ENCODE measurements at places on chromosomes 13 and 19. TPM values are rescaled to one million over a fixed set of nuclear protein-coding genes. Genes with fewer than 3 reads are reported as not detected.

Gene LGALS7B
- not detected for total RNA-seq

- DNase-seq, result no peak
- no peak overlapping the region for H3K4me3 ChIP-seq
- H3K27me3 ChIP-seq, result no peaks in the 10 kb centered on the region
These were observed 47.5 kb downstream of the WASF3 start for GRCh38 chr13:26604784-26605545.

Gene ICAM3
- total RNA-seq, result 15.3 TPM

Gene OR4F17
- not detected for total RNA-seq

DNA sequence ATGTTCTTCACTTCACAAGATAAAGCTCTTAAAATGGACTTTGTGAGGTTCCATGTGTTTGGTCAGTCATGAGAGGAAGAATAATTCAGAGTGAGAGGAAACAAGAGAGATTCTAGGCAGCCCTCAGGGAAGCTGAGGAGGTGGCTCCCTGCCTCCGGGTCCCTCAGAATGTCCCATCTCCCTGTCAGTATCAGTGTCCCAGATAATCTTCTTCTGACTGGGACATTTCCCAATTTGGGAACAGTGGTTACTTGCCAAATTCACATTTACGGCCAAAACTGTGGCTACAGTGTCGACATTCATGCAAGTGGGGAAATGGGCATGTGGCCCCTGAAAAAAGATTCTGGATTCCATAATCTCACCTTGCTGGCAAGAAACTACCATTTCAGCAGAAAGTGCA lies 9.0 kb downstream of the ZNF417 start:
- H3K36me3 ChIP-seq, result peaks cover 52% of the 10 kb centered on the region
- DNase-seq, result no peak
- no peaks in the 10 kb centered on the region for H3K27me3 ChIP-seq
- H3K4me3 ChIP-seq, result no peak overlapping the region
- H3K27ac ChIP-seq, result no peak overlapping the region

DNA sequence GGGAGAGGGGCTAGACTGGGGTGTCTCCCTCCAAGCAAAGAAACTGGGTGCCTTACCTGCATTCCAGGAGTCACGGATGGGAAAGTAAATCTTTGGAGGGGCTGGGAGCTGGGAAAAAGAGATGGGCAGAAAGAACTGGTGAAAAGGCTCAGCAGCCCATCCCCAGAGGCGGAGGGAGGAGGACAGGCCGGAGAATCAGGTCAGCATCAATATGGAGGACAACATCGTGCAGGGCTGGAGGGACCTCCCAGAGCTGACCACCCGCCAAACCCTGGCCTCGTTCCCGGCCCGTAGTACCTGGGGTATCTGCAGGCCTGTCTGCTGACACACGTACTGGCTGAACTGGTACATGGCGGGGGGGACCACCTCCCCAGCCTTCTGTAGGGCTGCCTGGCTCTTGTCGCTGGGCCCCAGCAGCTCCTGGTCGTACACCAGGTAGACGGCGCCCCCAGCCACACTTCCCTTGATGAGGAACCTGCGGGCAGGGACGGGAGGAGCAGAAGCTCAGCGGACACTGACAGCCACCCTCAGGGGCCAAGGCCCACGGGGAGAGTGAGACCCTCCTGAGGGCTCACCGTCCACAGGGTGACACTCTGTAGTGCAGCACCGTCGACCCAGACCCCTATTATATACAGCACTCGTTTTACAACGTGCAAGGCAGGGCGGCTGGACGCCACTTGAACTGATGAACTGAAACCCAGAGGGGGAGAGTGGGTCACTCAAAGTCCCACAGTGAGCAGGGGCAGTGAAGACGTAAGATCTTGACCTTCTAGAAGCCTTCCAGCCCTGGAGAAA lies 830 bp downstream of the MICOS13 start:
- H3K36me3 ChIP-seq, result no peaks in the 10 kb centered on the region
- peaks cover 24% of the 10 kb centered on the region for H3K4me1 ChIP-seq
- H3K27ac ChIP-seq, result peak overlapping the region; percentile 97
- H3K4me3 ChIP-seq, result peak overlapping the region; percentile 100
- H3K27me3 ChIP-seq, result no peaks in the 10 kb centered on the region

GRCh38 chr19:15463861-15464371 lies 428 bp downstream of the RASAL3 start:
- H3K4me1 ChIP-seq, result peaks cover 4% of the 10 kb centered on the region
- H3K27me3 ChIP-seq, result peaks cover 24% of the 10 kb centered on the region
- no peaks in the 10 kb centered on the region for H3K36me3 ChIP-seq

DNA sequence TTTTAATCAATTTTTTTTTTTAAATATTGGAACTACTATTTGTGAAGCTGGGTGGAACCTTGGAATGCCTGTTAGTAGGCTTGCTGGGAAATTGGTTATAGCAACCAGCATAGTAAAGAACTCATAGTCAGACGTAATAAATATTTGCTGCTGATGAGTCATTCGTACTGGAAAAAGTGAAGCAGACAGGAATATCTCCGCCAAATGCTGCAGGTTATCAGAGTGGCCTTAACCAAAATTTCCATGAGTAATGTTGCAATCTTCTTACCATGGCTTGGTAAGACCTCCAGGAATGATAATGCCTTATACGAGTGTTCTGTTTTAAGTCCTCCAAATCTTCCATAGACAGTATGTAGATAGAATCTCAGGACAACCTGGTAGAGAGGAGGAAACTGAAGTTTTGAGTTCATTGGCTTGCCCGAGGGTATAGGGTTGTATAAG lies 34.2 kb downstream of the MBNL2 start:
- no peak for DNase-seq
- peaks cover 80% of the 10 kb centered on the region for H3K4me1 ChIP-seq
- H3K27ac ChIP-seq, result peak overlapping the region; percentile 97
- no peaks in the 10 kb centered on the region for H3K27me3 ChIP-seq

Gene PVR
- total RNA-seq, result 89.7 TPM

Gene ERICH4
- not detected for total RNA-seq

Gene INSR
- total RNA-seq, result 30.9 TPM

- DNase-seq, result no peak
- H3K4me1 ChIP-seq, result peaks cover 6% of the 10 kb centered on the region
- H3K27ac ChIP-seq, result no peak overlapping the region
- no peak overlapping the region for H3K4me3 ChIP-seq
- H3K36me3 ChIP-seq, result peaks cover 3% of the 10 kb centered on the region
- no peaks in the 10 kb centered on the region for H3K27me3 ChIP-seq
These were observed 5.9 kb downstream of the ZSCAN22 start for GRCh38 chr19:58332697-58333096.

- H3K27me3 ChIP-seq, result no peaks in the 10 kb centered on the region
- peaks cover 21% of the 10 kb centered on the region for H3K36me3 ChIP-seq
- no peak overlapping the region for H3K27ac ChIP-seq
- H3K4me1 ChIP-seq, result no peaks in the 10 kb centered on the region
- H3K4me3 ChIP-seq, result no peak overlapping the region
These were observed 14.2 kb downstream of the CHERP start for GRCh38 chr19:16527971-16528521.

- peaks cover 62% of the 10 kb centered on the region for H3K4me1 ChIP-seq
- H3K36me3 ChIP-seq, result peaks cover 4% of the 10 kb centered on the region
- H3K4me3 ChIP-seq, result peak overlapping the region; percentile 72
These were observed 3.2 kb downstream of the NFIC start for GRCh38 chr19:3369337-3370213.

Gene CEBPA
- total RNA-seq, result 1.7 TPM

DNA sequence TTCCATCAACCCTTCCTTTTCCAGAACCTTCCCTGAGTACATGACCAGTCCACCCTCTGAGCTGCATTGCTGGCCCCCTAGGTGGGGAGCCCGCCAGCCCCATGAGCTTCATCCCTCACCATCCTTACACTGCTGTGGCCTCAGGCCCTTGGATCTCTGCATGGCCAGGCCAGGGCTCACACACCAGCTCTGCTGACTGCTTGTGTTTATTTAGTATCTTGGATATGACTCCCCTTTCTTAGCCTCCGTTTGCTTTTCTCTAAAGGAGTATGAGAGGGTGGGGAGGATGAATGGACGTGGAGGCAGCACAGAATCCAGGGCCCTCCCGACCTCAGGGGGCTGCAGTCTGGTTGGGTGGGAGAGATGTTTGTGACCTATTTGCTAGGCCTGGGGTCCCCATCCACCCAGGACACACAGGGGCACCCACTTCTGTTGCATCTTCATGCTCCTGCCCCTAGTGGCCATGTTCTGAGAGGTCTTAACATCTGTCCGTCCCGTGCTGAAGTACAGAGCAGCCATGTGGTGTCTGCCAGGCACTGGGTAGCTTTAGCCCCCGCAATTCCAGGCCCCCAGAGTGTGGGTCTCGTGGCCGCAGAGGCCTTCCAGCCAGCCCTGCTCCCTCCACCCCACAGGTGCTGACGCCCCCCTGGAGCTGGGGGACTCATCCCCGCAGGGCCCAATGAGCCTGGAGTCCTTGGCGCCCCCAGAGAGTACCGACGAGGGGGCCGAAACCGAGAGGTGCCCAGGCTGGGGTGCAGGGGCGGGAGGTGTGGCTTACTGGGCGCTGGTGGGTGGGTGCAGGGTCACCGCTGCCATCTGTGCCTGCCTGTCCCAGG lies 13.0 kb downstream of the ARHGEF1 start:
- no peak overlapping the region for H3K27ac ChIP-seq
- no peak overlapping the region for H3K4me3 ChIP-seq

DNA sequence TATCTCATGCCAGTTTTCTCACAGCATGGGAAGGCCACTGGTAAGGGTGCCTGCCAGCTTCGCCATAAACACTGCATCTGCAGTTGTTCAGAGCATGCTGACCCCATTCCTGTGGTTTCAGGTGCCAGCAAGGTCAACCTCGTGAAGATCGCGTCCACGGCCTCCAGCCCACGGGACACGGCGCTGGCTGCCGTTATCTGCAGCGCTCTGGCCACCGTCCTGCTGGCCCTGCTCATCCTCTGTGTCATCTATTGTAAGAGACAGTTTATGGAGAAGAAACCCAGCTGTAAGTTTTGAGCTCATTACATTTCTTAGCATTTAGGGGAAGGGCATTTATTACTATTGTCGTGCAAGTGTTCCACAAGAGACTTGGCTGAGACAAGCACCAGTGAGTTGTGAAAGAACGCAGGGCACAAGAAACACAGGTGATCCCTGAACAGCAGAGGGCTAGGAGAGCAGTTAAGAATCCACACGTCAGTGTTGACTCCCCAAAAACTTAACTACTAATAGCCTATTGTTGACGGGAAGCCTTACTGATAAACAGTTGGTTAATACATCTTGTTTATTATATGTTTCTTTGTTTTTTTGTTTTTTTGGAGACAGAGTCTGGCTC lies 88.8 kb downstream of the TNFRSF19 start:
- H3K4me3 ChIP-seq, result no peak overlapping the region
- no peaks in the 10 kb centered on the region for H3K36me3 ChIP-seq
- H3K27me3 ChIP-seq, result no peaks in the 10 kb centered on the region
- H3K4me1 ChIP-seq, result peaks cover 24% of the 10 kb centered on the region
- no peak overlapping the region for H3K27ac ChIP-seq

- H3K27me3 ChIP-seq, result peaks cover 11% of the 10 kb centered on the region
- no peaks in the 10 kb centered on the region for H3K36me3 ChIP-seq
- no peak for DNase-seq
- no peak overlapping the region for H3K4me3 ChIP-seq
- H3K4me1 ChIP-seq, result no peaks in the 10 kb centered on the region
These were observed 48.6 kb downstream of the CCNA1 start for GRCh38 chr13:36480726-36481427.

GRCh38 chr19:44943801-44944249 lies 1.8 kb downstream of the APOC4 start:
- no peak overlapping the region for H3K27ac ChIP-seq
- H3K27me3 ChIP-seq, result no peaks in the 10 kb centered on the region
- peaks cover 4% of the 10 kb centered on the region for H3K4me1 ChIP-seq
- no peak for DNase-seq
- no peak overlapping the region for H3K4me3 ChIP-seq

GRCh38 chr19:21587117-21587461 lies 81.7 kb downstream of the ZNF429 start:
- peaks cover 2% of the 10 kb centered on the region for H3K4me1 ChIP-seq
- H3K4me3 ChIP-seq, result peak overlapping the region; percentile 58
- no peak for DNase-seq

Gene PRR12
- total RNA-seq, result 33.9 TPM

GRCh38 chr19:33684538-33685232 lies 62.9 kb downstream of the CHST8 start:
- H3K4me1 ChIP-seq, result peaks cover 2% of the 10 kb centered on the region
- H3K27ac ChIP-seq, result no peak overlapping the region
- H3K27me3 ChIP-seq, result peaks cover 18% of the 10 kb centered on the region

DNA sequence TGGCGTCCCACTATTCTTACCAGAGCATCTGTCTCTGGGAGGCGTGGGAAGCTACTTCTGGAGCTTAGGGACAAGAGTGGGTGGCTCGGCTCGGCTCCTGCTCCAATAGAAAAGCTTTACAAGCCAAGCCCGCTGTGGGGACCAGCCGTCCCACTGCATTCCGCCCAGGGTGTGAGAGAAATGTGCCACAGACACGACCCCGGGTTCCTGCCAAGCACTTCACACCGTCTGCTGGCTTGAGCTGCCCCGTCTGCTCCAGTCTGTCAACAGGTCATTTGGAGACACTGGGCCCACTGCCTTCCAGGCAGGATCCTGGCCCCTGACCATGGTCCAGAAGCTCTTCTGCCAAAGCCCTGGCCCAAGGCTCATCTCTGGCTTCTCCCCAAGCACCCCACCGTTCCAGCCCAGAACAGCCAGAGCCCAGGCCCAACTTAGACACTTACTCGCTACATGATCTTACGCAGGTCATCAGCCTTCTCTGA lies 6.5 kb upstream of the FKRP start:
- H3K27ac ChIP-seq, result peak overlapping the region; percentile 18
- H3K27me3 ChIP-seq, result no peaks in the 10 kb centered on the region
- H3K36me3 ChIP-seq, result peaks cover 9% of the 10 kb centered on the region
- peaks cover 37% of the 10 kb centered on the region for H3K4me1 ChIP-seq
- H3K4me3 ChIP-seq, result no peak overlapping the region
- DNase-seq, result no peak

- no peaks in the 10 kb centered on the region for H3K4me1 ChIP-seq
- peaks cover 11% of the 10 kb centered on the region for H3K36me3 ChIP-seq
- H3K27me3 ChIP-seq, result no peaks in the 10 kb centered on the region
- no peak overlapping the region for H3K4me3 ChIP-seq
These were observed 196.7 kb downstream of the TBC1D4 start for GRCh38 chr13:75285310-75285709.

DNA sequence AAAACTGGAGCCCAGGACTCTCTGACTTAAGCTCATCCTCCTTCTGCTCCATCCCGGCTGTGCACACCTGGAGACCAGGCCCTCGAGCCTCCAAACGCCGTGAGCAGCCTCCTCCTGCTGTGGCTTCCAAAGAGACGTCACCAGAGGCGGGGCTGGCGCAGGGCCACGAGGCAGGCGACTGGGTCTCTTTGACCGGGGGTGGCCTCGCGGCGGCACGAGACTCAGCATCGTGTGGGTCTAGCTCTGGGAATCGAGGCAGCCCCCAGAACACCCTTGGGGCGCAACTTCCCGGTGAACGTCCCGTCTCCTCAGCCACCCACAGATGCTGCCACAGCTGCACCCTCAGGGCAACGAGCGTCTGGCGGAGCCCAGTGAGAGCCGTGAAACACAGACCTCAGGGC lies 22.8 kb downstream of the RASA3 start:
- peaks cover 81% of the 10 kb centered on the region for H3K4me1 ChIP-seq
- peak; percentile 69 for DNase-seq
- H3K36me3 ChIP-seq, result peaks cover 5% of the 10 kb centered on the region
- H3K27me3 ChIP-seq, result no peaks in the 10 kb centered on the region
- peak overlapping the region; percentile 32 for H3K27ac ChIP-seq
- no peak overlapping the region for H3K4me3 ChIP-seq
